CD8-positive, alpha-beta T cell (primary cell): ENCODE measurements at places on chromosomes 3 and 15.
A peak's percentile ranks its signal among the peaks of the same experiment; 100 is the strongest.

- no peak for DNase-seq
Measured at GRCh38 chr3:193837347-193837827, 244.4 kb downstream of the OPA1 start.

- DNase-seq = no peak
Measured at GRCh38 chr15:43881245-43881644, 54.4 kb downstream of the WDR76 start.

GRCh38 chr3:136105044-136105443 is 91.1 kb downstream of the MSL2 start:
- no peak for DNase-seq

DNA sequence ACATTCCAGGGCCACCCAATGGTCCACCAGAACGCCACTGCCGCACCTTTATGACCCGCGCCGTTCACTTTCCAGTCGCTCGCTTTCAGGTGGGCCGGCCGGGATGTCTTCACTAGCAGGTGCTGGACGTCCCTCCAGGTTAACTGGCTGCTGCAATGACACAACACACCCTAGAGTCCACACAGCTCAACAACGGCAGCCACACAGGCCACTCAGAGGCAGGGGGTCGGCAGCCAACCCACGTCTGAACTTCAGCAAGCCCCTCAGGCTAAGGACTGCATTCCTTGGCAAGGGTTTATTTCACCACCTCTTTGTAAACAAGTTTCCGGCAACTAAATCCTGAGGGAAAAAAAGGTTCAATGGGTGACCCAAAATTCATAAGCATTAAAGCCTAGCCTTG is 89.2 kb upstream of the SNRPA1 start:
- DNase-seq = no peak

DNA sequence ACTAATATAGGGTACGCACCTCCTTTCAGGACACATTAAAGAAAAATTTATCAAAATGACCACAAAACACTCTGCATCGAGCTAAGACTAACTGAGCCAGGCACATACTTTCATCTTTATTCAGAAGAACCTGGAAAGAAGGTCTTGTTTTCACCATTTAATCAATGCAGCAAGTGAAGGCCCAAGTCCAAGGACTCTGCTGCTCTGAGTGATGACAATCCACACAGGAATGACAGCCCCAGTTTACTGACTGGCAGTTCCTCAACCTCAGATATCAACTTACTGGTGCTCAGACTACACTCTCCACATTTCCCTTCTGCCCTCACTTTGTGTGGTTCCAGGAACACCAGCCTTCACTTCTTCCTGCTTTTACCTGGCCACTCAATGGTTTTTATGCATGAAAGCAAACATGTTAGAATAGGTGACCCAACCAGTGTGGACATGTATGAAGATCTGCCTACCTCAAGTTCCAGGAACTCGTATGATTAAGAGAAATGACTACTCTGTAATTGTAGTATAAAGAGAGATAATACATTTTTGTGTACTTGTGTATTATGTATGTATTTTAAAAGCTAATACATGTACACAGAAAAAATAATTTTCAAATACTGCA is 29.1 kb upstream of the RASA2 start:
- DNase-seq = no peak

DNA sequence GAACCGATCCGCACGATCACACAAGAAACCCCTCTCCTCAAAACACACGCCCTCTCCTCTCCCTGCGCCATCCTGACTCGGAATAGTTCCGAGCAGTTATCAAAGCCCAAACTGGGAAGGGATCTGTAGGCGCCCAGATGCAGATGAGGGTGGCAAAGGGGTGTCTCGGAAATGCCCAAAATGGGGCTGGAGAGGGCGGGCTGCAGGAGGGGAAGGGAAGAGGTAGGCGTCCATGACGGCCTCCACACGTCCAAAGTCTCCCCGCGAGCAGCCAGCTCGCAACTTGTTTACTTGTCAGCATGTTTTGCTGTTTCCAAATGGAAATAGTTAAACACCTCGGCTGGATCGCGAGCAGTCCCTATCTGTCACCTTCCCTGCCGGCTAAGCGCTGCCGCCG is 1.5 kb downstream of the NTRK3 start:
- DNase-seq = no peak

DNA sequence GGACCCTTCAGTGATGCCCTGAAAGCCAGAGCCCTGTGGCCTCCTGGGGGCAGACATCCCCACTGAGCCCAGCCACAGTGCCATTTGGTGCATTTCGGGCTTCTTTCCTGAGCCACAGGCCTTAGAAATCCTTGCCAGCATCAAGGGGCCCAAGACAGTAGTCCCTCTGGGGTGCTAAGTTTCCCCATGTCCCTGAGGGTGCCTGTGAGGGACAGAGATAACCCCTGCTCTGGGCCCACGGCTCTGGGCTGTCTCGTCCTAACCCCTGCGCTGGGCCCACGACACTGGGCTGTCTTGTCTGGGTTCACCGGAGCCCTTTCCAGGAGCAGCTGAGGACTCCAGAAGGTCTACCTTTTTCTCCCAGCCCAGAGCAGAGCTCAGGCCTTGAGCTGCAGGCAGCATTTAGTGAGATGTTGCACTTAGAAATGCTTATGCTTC is 45.1 kb upstream of the FGD5 start:
- DNase-seq = no peak

- no peak for DNase-seq
Measured at GRCh38 chr3:102125994-102126368, 276.7 kb downstream of the NFKBIZ start.

DNA sequence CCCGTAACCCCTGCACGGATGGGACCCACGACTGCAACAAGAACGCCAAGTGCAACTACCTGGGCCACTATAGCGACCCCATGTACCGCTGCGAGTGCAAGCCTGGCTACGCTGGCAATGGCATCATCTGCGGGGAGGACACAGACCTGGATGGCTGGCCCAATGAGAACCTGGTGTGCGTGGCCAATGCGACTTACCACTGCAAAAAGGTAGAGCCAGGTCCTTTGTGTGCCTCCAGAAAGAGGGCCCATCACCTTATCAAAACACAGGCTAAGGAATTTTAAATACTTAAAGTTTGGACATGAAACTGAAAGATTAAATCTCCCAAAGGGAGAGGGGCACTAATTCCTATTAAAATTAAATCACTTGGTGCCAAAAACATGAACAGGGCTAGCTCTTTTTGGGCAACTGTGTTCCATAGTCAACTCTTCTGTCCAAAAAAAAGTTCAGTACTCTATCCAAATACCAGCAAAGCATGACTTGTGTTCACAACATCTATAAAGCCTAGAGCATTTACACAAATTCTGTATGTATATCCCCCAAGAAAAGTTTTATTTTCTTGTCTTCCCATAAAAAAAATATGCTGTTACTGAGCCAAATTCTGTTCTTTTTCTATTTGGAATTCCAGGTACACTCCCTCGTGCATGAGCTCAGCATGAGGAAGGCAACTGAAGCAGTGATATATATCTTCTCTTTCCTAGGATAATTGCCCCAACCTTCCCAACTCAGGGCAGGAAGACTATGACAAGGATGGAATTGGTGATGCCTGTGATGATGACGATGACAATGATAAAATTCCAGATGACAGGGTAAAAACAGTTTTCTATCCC is 9.2 kb downstream of the THBS1 start:
- no peak for DNase-seq

DNA sequence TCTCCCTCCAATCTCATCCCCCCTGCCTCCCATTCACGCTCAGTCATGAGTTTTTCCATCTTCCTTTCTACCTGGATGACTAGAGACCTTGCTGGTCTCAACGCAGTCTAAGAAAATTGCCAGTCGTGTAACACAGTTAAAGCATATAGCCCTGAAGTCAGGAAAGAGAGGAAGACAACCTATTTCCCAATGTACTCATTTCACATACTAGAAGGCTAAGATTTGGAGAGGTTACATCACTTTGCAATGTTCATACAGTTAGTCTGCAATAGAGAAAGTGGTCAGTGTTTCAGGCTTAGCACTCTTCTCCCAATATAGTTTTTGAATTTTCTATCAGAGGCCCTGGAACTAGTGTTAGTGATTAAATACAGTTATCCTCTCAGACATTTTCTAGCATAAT is 278.6 kb downstream of the EDEM1 start:
- no peak for DNase-seq

DNA sequence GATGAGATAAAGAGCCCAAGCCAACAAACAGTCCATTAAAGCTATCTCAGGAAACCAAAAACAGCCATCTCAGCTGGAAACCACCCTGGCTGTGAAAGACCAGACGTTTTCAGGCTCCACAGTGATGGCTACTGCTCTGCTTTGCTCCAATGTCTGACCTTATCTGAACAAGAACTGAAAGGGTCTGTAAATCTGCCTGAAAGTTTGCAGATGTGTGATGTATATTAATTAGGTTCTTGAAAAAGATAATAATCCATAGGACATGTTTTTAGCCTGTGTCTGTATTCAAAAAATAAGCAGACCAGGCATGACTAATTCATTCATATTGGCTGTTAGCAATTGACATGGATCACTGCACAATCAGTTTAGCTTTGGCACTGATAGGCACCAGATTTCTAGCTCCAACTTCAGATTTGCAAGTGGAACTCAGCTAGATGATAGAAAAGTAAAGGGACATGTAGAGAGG is 611.4 kb upstream of the NAALADL2 start:
- no peak for DNase-seq

DNA sequence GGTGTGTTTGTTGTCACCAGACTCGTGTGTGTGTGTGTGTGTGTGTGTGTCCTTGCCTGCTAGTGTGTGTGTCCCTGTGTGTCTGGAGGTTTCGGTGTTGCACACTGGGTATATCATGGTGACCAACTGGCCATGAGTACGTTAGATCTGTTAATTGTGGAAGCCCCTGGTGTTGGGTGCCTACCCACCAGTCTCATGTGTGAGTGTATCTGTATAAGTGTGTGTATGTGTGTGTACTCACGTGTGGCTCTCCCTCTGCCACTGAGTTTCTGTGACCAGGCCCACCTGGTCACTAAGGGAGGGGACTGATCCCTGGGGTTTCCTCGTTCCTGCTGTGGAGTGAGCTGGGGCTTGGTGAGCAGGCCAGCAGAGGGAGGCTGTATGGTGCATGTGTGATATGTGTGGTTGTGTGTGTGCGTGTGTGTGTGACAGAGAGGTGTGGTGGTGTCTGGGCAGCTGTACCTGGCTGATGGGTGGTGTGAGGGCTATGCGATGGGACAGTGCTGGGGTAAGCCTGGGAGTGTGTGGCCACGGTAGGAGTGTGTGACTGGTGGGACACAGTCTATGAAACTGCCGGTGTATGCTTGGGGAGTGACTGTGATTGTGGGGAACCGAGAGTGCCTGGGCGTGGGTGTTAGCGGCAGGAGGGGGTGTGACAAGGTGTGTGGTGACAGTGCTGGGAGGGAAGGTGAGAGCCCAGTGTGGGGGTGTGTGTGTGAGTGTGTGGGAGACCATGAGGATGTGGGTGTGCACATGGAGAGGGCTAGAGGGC is 1.8 kb downstream of the PRKCD start:
- peak; percentile 32 for DNase-seq

- no peak for DNase-seq
Measured at GRCh38 chr15:60421544-60421943, 23.8 kb upstream of the ANXA2 start.

DNA sequence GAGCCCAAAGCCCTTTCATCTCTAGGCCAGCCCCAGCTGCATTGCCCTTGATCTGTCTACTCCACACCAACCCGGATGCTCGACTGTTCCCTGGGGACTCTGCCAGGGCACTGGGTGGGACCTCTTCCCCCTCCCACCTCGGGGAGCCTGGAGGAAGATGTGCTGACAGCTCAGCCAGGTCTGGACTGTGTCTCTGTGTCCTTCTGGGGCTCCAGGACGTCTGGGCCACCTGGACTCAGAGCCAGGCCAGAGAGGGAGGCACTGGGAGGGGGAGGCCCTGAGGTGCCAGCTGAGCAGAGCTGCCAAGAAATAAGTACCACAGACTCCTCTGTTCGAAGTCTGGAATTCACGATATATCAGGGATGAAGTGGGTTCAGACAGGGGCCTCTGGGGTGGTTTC is 5.8 kb upstream of the HCN4 start:
- no peak for DNase-seq

- no peak for DNase-seq
Measured at GRCh38 chr3:26682406-26682805, 59.8 kb downstream of the LRRC3B start.

- DNase-seq = no peak
Measured at GRCh38 chr15:63367390-63367789, 14.3 kb downstream of the CA12 start.

DNA sequence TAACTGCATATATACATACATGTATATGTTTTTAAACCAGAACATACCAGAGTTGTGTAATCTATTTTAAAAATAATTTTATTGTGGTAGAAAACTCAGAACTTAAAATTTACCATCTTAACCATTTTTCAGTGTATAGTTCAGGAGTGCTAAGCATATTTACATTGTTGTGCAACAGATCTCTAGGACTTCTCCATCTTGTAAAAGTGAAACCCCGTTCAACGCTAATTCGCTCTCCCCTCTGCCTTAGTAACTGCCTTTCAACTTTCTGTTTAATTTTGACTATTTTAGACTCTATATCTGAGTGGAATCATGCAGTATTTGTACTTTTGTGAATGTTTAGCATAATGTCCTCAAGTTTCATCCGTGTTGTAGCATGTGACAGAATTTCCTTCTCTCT is 51.8 kb upstream of the SSR3 start:
- no peak for DNase-seq

GRCh38 chr3:156307704-156308103 is 187.3 kb downstream of the KCNAB1 start:
- no peak for DNase-seq

DNA sequence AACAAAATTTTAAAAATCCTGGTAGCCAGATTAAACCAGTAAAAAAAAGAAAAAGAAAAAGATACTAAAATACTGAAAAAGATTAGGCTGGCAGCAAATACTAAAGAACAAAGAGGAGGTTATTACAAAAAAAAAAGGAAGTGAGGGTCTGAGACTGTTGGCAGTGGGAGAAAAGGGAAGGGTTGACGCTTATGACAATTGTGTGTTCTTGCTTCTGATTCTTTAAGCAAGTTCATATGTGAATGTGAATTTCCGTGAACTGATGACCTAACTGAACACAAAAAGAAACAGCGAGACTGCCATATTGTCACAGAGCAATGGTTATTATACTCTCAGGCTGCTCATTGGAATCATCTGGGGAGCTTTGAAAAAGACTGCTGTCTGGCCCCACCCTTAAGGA is 56.5 kb downstream of the ATP13A4 start:
- no peak for DNase-seq

DNA sequence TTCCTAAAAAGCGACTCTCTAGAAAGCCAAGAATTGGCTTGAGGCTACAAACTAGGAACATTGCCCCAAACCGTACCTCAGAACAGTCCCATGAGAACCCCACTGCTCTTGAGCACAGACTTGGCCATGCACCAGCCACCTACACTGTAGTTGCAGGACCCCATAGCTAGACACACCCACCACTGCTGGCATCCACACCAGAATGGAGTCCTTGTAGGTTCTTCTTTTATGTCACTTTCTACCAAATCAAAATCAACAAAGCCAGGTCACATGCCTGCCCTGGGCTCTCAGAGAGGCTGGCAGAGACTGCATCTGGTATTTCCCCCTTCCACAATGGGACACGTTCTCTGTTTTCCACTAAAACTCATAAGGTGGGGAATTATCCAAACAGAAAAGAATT is 290.5 kb downstream of the SHOX2 start:
- DNase-seq = no peak

GRCh38 chr15:52857471-52857870 is 67.3 kb upstream of the ONECUT1 start:
- DNase-seq = no peak
